Activated CD8-positive, alpha-beta T cell treated with anti-CD3 and anti-CD28 coated beads for 36 hours (primary cell): ENCODE measurements at places on chromosomes 13 and 19. TPM values are rescaled to one million over a fixed set of nuclear protein-coding genes. Genes with fewer than 3 reads are reported as not detected.

CYP4F2 gene
- total RNA-seq: not detected

RDH13 gene
- 17.3 TPM for total RNA-seq

GRCh38 chr13:72221276-72221962 lies 354.4 kb upstream of the DACH1 start:
- no peaks in the 10 kb centered on the region for H3K36me3 ChIP-seq
- peak; percentile 5 for DNase-seq
- no peak overlapping the region for H3K27ac ChIP-seq
- H3K4me1 ChIP-seq: peaks cover 2% of the 10 kb centered on the region
- no peak overlapping the region for H3K4me3 ChIP-seq

- H3K4me1 ChIP-seq: no peaks in the 10 kb centered on the region
- H3K27ac ChIP-seq: no peak overlapping the region
- H3K4me3 ChIP-seq: no peak overlapping the region
- H3K36me3 ChIP-seq: no peaks in the 10 kb centered on the region
These were observed 38.5 kb upstream of the FGF14 start for GRCh38 chr13:102440259-102440936.
